B cell (primary cell): ENCODE measurements at places on chromosomes 5 and 9. TPM values are rescaled to one million over a fixed set of nuclear protein-coding genes. Genes with fewer than 3 reads are reported as not detected.

ADGRD2 gene
- polyA plus RNA-seq: not detected in 2 replicates

PALM2AKAP2 gene
- not detected in 2 replicates for polyA plus RNA-seq

GRCh38 chr9:2913026-2913425, 69.1 kb upstream of the PUM3 start:
- H3K27me3 ChIP-seq: no peaks in the 10 kb centered on the region
- H3K36me3 ChIP-seq: no peaks in the 10 kb centered on the region
- H3K4me1 ChIP-seq: no peaks in the 10 kb centered on the region
- H3K4me3 ChIP-seq: no peak overlapping the region

GRCh38 chr9:69079186-69079585, 43.6 kb downstream of the FXN start:
- no peaks in the 10 kb centered on the region for H3K27me3 ChIP-seq
- no peak for DNase-seq
- H3K4me1 ChIP-seq: no peaks in the 10 kb centered on the region
- no peaks in the 10 kb centered on the region for H3K36me3 ChIP-seq
- H3K4me3 ChIP-seq: no peak overlapping the region

DNA sequence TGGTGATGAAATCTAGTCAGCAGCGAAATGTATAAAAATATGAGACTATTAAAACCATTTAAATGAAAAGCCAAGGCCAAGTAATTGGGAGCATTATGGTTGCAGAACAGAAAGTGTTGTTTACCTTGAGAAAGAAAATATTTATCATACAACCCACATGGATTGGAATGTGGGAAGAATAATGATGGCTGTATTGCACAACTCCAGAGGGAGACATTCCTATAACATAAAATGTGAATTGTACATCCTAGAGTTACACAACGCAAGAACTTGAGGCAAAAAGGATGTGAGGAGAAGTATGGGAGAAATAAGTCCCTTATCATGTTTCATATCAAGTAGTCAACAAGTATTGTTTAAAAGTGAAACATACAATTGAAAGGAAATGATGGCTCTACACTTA, 1014.0 kb upstream of the SEMA6A start:
- H3K27me3 ChIP-seq: no peaks in the 10 kb centered on the region
- no peak overlapping the region for H3K4me3 ChIP-seq
- H3K4me1 ChIP-seq: no peaks in the 10 kb centered on the region

DNA sequence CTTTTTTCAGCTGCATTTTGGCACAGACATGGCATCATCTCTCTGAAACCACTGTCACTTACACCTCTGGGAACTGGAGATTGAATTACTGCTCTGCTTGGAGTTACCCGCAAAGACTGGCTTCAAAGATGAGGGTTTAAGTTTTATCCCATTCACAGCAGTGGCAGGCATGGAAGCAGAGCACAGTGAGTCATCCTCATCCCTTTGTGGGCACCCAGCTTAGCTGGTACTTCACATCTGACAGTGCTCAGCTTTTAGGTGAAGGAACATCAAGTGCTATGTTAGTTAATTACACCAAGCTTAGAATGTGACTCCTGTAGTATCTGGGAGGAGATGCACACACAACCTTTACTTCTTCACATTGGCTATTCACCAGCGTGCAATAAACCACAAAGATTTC, 24.8 kb upstream of the ALDH1A1 start:
- H3K36me3 ChIP-seq: no peaks in the 10 kb centered on the region
- no peak overlapping the region for H3K4me3 ChIP-seq
- no peaks in the 10 kb centered on the region for H3K27me3 ChIP-seq
- H3K27ac ChIP-seq: no peak overlapping the region
- DNase-seq: no peak
- H3K4me1 ChIP-seq: no peaks in the 10 kb centered on the region

DNA sequence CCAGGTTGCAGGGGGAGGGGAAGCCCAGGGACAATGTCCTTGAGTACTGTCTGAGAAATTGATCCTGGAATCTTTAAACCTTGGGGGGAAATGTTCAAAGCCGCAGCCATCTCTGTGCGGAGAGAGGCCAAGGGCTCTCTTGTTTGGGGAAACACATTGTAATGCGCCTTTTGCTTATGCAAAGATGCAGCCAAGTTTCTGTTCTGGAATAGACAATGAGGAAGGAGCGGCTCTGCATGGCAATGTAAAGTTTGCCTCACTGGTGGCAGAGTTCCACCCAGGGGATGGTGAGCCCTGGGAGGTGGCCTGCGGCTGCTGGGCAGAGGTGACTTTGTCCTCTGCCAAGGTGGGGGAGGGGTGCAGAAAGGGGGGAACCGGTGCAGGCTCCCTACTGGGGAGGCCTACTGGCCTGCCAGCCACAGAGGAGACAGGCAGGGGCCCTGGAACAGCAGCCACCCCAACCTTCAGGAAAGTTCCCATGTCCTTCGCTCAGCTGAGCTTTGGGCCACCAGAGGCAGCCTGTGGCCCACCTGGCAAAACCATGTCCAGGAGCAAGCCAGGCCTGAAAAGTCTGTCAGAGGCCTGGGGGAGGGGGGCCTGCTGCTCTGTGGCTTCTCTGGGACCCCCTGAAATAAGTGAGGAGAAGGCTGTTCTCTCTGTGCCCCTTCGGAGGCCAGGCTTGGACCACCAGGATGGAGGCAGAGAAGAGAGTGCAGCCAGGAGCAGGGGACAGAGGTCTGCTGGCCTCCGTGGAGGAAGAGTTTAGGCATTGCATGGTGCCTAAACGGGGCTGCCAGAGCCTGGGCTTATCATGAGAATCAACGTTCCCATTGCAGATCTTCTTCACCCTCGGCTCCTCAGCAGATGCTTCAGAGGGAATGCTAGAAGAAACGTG, 127.8 kb downstream of the ZNF354C start:
- no peaks in the 10 kb centered on the region for H3K27me3 ChIP-seq
- H3K36me3 ChIP-seq: no peaks in the 10 kb centered on the region
- DNase-seq: no peak
- H3K4me1 ChIP-seq: no peaks in the 10 kb centered on the region
- no peak overlapping the region for H3K4me3 ChIP-seq
- H3K27ac ChIP-seq: no peak overlapping the region

- H3K27me3 ChIP-seq: peaks cover 21% of the 10 kb centered on the region
- peaks cover 22% of the 10 kb centered on the region for H3K4me1 ChIP-seq
- no peak within 1 kb of the TSS for H3K27ac ChIP-seq
- peak within 1 kb of the TSS; percentile 56 for H3K4me3 ChIP-seq
- DNase-seq: peak; percentile 88
These were observed at the start of gene FGFR4 for GRCh38 chr5:177086654-177087397. TSS of gene FGFR4 (plus strand) at chr5:177086915. CDS start at chr5:177089603, 2,688 bp downstream.

DNA sequence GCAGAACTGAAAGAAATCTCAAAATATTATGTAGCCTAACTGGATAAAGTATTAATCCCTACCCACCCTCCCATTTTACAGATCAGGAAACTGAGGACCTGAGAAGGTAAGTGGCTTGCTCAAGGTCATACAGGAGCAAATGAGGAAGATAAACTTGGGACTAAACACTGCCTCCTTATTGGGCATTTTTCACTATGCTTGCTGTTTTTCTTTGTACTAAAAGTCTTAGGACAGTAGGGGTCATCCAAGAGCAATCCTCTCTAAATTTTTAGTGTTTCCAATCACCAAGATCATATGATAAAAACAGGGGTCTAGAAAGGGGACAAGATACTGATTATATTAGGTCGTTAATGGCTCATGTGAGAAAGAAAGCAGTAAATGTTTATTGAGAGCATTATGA, 80.8 kb downstream of the RORB start:
- H3K27me3 ChIP-seq: no peaks in the 10 kb centered on the region
- no peaks in the 10 kb centered on the region for H3K36me3 ChIP-seq
- no peak overlapping the region for H3K27ac ChIP-seq
- H3K4me1 ChIP-seq: no peaks in the 10 kb centered on the region
- DNase-seq: peak; percentile 31
